Cerebellum (tissue), 4 donors: ENCODE measurements at places on chromosomes 6 and 20. TPM values are rescaled to one million over a fixed set of nuclear protein-coding genes. Genes with fewer than 3 reads are reported as not detected.

The DLK2 gene
- total RNA-seq, result 6.2 TPM

The KLC4 gene
- 25.1 TPM for total RNA-seq

The MATN4 gene
- not detected for total RNA-seq

The CTCFL gene
- total RNA-seq, result not detected

The HDGFL1 gene
- not detected for total RNA-seq

The MAFB gene
- total RNA-seq, result 4.0 TPM

The FAM83B gene
- total RNA-seq, result 0.64 TPM

The CD93 gene
- 15.9 TPM for total RNA-seq

The ADGRG6 gene
- total RNA-seq, result 25.6 TPM

DNA sequence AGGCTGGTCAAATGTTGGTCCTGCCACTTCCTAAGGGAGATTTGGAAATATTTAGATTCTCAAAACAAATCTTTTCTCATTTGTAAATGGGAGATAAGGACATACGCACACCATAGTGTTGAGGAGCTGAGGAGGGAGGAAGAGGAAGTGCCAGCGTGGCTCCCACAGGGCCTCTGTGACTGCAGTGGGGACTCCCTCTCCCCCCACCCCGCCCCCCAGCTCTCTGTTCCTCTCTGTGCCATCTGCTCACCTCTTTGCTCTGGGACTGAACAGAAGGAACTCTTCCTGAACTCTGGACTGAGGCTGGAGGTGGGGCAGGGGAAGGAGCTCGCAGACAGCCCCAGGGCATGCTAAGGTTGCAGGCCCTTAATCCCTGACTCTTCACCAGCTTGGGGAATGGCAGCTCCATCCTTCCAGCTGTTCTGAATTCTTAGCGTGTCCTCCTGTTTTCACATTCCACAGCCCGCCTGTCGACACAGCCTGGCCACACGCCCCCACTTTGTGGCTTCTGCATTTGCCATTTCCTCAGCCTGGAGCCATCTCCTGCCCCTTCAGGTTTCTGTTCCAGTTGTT, 11.4 kb downstream of the DDX27 start:
- peak; percentile 52 for DNase-seq

GRCh38 chr6:22940581-22941290, 371.4 kb downstream of the HDGFL1 start:
- DNase-seq, result no peak

GRCh38 chr20:22675341-22675740, 91.0 kb upstream of the FOXA2 start:
- no peak for DNase-seq

DNA sequence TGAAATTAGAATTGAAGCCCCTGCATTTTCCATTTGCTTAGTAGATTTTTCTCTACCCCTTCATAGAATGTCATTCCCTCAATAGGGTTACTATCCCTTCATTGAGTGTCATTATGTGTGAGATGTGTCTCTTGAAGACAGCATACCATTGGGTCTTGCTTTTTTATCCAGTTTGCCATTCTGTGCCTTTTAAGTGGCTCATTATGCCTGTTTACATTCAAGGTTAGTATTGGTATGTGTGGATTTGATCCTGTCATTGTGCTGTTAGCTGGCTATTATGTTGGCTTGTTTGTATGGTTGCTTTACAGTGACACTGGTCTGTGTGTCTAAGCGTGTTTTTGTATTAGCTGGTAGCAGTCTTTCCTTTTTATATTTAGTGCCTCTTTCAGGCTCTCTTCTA, 25.7 kb upstream of the TCF21 start:
- no peak for DNase-seq

GRCh38 chr20:58492074-58492718, 23.0 kb downstream of the APCDD1L start:
- no peak for DNase-seq

DNA sequence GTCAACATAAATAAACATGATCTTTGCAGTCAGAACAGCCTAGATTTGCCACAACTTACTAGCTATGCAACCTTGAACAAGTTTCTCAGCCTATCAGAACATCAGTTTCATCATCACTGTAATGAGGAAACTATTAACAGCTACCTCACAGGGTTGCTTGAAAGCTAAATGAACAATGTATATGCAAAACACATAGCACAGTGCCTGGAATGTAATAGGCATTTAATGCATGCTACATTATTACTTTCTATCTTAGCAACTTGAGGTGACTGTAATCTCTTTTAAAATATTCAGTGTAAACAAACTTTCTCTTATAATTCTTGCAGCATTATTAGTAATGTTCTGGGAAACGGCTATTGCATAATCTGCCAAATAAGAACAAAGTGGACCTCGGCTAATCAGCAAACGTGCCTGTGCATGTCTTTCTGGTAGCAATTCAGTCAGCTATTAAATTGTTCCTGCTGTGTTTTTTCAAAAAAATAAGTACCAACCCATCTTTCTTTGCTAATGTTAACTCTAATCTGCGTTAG, 61.5 kb downstream of the SYNE1 start:
- DNase-seq, result no peak

DNA sequence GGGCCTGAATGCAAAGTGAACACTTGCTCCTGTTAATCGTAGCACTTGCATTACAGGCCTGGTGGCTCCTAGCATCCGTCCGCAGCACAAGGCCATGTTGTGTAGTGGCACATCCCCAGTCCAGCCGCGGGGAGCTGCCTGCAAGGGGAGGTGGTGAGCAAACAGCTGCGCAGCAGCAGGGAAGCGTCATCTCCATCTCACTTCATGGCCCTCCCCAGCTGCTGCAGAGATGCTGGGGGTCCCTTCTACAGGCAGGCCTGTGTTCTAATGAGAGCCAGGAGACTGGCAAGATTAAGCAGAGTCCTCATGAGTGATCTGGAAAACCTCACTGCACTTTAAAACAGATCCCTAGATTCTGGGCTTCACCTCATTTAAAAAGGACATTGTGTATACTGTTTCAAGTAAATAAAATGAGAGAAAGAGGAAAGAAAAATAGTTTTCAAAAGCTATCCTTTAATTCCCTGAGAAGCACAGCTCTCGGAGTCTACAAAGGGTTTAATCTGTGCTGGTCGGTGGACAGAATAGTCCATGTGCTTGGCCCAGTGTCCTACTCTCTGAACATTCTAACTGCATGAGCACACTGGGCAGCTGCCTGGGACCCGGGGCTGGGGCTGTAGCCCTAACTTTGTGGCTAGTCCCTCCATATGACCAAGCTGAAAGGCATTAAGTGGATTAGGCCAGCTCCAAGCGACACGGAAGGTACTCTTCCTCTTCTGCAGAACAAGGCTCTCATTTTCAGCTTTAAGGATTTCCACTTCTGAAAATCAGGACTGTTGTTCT, 125.8 kb downstream of the LY86 start:
- no peak for DNase-seq

DNA sequence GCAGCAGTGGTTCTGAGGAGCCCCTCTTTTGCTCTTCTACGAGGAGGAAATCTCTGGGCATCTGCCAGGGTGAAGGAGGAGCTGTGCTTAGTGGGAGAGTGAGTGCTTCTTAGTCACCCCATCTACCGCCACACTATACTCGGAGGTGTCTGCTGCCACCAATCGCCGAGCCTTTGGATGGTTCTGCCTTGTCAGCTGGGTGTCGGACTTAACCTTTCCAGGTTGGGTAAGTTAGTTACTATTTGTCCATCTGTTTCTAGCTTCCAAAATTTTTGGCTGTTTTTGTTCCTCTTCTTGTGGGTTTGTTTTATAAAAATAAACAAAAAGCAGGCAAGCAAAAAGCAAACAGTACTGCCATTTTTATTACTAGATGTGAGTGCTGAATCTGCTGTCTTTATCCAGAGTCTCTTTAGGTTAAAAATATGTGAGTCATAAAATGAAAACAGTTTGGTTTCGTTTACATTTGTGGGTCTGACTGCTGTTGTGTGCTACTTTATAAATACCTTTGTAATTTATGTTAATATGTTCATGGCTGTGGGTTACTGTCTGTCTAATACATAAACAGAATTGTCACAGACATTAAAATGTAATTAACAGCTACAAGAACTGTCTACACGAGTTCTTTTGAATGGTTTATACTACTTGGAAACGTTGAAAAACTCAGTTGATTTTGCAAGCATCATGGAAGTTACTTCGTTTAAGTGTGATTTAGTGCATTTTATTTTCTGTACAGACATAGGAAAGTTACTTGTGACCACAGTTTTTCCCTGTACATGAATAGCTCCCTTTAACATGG, 89.2 kb downstream of the ARID1B start:
- peak; percentile 73 for DNase-seq

DNA sequence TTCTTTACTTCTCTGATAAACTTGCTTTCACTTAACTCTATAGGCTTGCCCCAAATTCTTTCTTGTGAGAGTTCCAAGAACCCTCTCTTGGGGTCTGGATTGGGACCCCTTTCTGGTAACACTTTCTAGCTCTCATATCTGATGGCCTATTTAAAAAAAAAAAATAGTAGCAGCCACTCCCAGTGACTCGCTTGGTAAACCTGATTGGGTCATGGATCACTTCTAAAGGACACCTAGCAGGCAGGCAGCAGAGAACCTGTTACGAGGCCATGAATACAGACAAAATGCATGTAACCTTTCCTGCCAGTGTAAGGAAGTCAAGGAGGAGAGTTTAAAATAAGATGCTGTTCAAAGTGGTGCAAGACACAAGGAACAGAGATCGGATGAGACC, 9.1 kb upstream of the SERPINB6 start:
- no peak for DNase-seq

DNA sequence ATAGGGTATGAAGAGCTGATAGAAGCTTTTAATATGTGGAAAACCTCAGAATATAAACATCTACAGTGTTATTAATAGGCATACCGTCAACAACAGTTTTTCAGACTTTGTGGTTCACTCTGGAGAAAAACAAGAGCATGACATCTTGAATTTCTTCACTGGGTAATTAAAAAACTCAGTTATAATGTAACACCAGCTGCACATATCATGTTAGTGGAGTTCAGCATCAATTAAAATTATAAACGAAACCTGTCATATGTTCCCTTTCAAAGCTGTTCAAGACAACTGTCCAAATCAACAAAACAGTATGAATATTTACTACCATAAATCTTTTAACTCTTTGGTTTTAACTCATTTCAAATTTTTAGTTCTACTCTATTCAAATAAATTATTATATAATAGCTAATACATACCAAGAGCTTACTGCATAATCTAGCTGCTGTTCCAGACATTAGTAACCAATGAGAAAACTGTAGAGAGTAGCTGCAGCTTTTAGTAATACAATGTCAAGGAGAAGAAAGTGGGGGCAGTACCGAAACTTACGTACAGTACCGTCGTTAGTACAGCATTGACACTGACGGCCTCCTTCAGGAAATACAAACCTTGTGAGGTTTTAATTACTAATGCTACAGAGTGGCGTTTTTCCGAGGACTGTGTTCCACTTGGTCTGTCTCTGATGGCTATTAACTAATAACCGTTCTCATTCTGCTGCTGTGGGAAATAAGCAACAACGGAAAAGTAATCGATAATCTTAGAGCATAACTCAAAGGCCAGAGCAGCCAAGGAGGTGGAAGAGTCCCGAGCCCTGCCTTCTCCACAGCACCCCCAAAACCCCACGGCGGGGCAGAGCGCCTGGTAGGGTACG, 532 bp upstream of the PM20D2 start:
- peak; percentile 33 for DNase-seq

- DNase-seq, result no peak
Measured at GRCh38 chr6:37725957-37726356, 28.3 kb upstream of the MDGA1 start.

GRCh38 chr6:138250513-138251247, 32.4 kb upstream of the PBOV1 start:
- DNase-seq, result peak; percentile 61
